ENCODE measurements at places on chromosomes 13 and 19.

- no peak for DNase-seq
These were observed 16.5 kb downstream of the MIER2 start for GRCh38 chr19:328025-328505.

- no peak for DNase-seq
These were observed 8.3 kb downstream of the ZNF554 start for GRCh38 chr19:2827840-2828489.

DNA sequence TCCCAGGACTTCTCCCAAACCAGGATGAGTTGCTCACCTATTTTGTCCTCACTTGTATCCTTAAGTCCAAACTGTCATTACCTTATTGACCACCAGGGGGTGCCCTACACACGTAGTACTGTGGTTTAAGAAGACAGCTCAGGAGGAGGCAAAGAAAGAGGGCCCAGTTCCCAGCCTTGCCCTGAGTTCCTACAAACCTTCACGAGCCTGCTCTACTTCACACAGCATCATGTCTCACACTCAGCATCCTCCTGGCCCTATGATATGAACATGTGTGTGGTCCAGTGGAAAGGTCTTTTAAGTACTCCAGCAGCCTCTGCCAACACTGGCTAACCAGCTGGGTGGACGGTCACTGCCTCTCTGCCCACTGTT is 8.1 kb upstream of the ZNF784 start:
- DNase-seq: peak; percentile 63

DNA sequence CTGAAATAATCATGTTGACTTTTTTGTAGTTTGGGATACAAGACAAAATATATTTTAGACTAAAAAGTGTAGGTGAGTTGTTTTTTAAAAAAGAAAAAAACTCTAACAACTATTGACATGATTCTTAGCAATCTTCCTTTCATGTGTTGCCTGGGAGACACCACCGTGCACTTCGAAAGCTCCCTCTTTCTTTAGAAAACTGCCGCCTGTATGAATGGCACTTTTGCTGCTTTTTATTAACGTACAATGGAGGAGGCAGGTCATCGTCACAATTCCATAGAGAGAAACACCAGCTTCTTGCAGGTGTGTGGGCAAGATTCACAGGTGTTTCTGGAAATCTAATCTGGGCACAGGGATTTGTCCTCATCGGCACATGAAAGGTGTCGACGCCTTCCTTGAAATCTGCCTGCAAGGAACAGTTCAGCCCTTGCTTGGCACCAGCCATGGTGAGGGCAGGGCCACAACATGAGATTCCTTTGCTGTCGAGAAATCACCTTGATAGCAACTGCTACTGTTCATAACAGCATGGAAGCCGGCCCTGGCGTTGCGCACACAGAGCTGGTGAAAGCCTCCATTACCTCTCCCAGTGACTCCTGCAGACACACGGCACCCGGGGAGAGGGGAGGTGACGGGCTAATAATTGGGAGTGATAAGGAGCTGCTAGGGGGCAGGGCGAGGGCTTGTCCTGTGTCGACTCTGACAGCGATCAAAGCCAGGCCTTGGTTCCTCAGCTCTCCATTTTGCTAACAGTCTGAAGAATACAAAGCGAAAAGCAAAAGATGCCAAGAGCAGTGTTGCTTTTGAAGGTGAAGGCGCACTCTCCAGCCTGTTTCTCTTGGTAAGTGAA is 66.5 kb downstream of the EFNB2 start:
- DNase-seq: no peak

GRCh38 chr19:46748325-46749109 is 2.3 kb upstream of the STRN4 start:
- peak; percentile 64 for DNase-seq

GRCh38 chr13:23618341-23618740 is 48.1 kb downstream of the TNFRSF19 start:
- DNase-seq: no peak

DNA sequence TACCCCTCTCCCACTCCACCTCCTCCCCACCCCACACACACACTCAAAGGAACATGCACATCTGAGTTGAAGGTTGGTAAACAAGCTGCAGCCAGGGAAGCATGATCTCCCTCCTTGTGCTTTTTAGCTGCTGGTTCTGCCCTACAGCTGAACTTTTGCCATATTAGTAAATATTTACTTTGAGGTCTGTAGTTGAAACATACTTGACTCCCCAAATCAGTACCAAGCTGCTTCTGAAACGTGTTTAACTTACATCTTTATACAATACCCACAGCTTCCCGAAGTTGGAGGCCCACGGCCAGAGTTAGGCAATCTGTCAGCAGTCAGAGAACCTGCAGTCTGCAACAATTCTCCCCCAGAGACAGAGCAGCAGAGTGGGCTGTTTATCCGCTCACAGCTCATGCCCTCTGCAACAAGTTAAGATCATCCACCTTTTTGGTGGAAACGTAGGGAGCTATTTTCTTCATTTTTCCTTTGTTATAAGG is 1.5 kb upstream of the PCDH20 start:
- no peak for DNase-seq

GRCh38 chr13:40352380-40352778 is 314.1 kb downstream of the FOXO1 start:
- no peak for DNase-seq

DNA sequence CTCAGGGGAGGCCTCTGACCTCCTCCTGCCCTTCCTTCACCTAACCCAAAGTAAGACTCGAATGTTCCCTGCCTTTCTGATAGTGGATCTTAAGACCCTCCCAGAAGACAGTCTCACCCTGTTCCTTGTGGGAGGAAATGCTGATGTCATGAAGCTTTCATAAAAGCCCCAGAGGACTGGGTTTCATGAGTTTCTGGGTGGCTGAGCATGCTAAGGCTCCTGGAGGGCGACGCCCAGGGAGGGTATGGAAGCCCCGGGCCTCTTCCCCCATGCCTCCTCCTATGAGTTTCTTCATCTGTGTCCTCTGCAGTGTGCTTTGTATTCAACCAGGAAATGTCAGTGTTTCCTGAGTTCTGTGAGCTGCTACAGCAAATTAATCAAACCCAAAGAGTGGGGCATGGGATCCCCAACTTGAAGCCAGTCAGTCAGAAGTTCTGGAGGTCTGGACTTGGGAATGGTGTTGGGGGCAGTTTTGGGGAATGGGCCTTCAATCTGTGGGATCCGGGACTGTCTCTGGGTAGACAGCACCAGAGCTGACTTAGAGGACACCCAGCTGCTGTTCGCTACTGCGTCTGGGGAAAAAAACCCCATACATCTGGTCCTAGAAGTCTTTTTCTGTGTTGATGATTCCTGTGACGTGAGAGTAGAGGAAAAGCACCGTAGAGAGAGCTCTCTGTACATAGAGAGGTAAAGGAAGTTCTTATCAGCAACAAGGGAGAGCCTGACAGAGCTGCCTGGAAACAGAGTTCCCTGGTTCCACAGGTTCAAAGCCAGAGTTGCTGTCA is 2.0 kb upstream of the LILRB2 start:
- no peak for DNase-seq

DNA sequence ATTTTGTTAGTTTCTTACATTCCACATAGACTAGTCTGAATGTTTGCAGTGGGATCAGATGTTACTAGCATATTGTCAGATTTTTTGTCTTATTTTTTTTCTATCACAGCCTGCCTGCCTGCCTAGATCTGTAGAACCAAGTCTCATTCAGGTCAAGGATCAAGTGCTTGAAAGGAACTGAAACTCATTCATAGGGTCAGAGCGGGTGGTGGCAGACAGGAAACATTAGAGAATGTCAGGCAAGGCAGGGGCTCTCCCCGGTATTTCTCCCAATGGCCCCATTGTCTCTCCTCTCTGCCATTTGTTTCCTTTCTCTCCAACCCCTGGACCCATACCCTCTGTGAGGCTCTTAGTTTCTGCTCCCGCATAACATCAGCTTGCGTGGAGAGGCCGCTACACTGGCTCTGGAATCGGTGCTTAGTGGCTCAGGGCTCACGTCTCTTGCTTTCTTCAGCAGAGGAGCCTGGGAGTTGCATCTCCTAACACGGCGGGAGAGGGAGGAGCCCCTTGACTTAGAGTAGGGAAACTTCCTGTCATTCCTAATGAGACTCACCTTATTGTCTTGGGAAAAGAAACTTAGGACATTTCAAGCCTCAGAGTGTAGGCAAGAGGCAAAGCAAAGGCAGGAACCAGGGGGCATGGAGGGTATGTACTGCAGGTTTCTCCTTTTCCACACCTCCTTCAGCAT is 35.6 kb upstream of the SPATA13 start:
- no peak for DNase-seq

GRCh38 chr19:45556835-45557234 is 27.8 kb downstream of the OPA3 start:
- no peak for DNase-seq

DNA sequence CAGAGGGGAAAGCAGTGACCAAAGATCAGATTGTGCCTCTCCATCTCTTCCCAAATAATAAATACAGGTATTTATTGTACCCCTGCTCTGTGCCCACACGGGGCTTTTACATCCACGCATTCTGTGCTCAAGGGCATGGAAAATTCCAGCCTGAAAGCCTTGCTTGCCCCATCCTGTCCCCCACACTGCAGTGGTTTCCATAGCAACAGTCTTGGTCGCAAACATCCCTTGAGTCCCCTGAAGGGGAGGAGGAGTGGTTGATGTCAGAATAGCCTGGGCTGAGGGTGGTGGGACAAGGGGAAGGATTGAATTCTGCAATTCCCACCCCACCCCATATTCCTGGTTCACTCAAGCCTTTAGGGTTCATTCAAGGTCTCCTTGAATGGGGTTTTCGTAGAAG is 41.0 kb upstream of the USP29 start:
- DNase-seq: no peak
